Activated T-cell treated with anti-CD3 and anti-CD28 coated beads, Interleukin-2, amount 50 U/mL, for 72 hours (primary cell): ENCODE measurements at places on chromosomes 1 and 21.

DNA sequence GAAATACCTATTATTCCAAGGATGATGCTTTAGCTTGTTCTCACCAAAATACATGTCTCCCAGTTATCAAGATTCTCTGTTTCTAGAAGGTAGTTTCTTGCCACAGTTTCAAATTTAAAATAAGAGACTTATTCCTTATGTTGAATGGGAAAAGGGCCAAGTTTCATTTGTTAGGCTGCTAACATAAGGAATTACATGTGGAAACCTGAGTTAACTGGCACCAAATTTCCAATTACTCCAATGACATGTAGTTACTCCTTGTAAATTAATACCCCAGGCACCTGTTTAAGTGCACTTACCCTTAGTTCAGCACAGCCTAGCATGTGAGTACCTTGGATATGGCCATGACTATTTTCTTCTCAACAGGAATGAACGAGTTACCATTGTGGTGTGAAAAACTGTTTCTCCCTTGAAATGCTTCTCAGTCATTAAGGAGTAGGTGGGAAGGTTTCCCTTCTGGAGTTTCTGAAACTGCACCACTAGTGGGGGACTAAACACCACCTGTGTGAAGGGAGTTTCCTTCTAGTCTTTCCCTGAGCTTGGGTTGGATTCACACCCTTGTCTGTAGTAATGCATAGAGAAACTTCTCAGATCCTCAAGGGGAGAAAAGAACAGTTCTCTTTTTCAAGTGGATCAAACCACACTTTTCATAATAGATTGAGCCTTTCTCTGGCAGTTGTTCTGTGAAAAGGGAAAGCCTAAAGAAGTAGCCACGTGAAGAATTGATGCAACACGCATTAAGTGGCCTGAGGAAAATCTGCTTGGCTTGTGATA lies 32.3 kb upstream of the LRRC8C start:
- no peak for DNase-seq

GRCh38 chr1:205948039-205948438 lies 4.8 kb upstream of the SLC26A9 start:
- no peak for DNase-seq

GRCh38 chr1:16067127-16067768 lies 6.2 kb downstream of the FAM131C start:
- DNase-seq = no peak

GRCh38 chr21:36104317-36105300 lies 30.3 kb upstream of the CBR3 start:
- DNase-seq = peak; percentile 57

DNA sequence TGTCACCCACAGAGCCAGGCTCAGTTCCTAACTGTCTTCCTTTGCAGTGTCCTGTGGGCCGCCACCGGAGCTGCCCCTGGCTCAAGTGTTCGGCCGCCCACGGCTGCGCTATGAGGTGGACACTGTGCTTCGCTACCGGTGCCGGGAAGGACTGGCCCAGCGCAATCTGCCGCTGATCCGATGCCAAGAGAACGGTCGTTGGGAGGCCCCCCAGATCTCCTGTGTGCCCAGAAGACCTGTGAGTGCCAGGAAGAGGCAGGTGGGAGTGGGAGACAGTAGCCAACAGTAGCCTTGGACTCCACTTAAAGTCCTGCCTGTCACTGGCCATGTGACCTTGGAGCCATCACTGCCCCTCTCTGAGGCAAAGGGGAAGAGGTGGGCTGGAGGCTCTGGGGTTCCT lies 16.6 kb downstream of the BCAN start:
- no peak for DNase-seq

DNA sequence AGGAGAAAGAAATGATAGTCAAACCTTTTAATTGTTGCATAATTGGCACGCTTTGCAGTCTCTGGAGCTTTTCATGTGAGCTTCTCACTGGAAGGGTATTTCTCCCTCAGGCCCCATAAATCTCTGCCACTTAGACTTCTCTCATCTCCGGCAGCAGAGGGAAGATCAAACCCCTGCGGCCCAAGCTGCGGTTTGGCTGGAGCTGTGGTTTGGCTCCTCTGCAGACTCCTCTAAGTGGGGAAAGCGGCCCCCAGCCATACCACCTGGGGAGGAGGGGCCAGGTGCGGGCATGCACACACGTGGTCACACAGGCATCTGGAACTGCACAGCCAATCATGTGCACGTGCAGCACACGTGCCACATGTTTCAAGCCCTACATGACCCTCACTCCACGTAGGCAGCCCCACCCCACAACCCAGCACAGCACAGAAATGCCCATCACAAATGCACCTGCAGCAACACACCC lies 58.3 kb downstream of the UBE2T start:
- no peak for DNase-seq

DNA sequence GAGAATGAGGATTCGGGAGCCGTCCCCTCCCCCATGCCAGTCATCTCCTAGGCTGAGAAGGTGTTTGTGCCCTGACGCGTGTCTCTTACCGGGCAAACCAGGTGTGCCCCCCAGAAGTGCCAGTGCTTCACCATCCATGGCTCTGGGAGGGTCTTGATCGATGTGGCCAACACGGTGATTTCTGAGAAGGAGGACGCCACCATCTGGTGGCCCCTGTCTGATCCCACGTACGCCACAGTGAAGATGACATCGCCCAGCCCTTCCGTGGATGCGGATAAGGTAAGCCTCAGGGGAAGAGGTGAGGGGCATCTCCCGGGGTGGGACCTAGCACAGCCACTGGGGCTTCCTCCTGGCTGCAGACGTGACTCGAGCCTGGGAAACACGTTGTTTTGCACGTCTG lies 959 bp downstream of the PADI6 start:
- no peak for DNase-seq
